ENCODE measurements at places on chromosomes 11 and 22.

GRCh38 chr22:26894766-26895485 is 237.5 kb downstream of the MIAT start:
- DNase-seq: no peak

- no peak for DNase-seq
Measured at GRCh38 chr22:39721206-39722031, 150.9 kb downstream of the CACNA1I start.

DNA sequence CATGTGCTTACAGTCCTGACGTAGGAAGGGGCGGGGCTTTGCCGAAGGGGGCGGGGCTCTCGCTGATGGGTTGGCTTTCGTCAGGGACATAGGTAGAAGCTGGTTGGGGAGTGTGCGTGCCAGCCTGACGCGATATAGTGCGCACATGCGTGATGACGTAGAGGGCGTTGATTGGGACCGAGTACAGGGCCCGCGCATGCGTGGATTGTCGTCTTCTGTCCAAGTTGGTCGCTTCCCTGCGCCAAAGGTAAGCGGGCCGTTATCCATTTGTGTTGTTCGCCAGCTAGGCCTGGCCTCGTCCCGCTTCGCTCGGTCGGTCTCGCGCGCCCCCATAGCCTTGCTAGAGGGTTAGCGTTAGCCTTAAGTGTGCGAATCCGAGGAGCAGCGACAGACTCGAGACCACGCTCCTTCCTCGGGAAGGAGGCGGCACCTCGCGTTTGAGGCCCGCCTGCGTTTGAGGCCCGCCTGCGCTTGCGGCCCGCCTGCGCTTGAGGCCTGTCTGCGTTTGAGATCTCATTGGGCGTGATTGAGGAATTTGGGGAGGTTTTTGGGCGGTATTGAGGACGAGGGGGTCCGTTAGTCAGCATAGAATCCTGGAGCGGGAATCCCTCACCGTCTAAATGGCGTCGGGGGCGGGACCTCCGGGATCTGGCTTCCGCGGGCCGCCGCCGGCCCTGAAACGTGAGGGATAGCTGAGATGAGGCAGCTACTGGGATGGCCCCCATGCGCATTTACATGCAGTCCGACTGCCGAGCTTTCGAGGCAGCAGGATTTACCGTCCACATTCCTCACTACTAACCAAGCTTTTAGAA is at the start of gene XRCC6:
TSS of gene XRCC6 (plus strand) at position 197 of the 812 bp plus-strand sequence. CDS start 710 bp downstream, outside the sequence.
- DNase-seq: peak; percentile 100

GRCh38 chr11:107676336-107677057 is 35.4 kb downstream of the SLN start:
- no peak for DNase-seq

DNA sequence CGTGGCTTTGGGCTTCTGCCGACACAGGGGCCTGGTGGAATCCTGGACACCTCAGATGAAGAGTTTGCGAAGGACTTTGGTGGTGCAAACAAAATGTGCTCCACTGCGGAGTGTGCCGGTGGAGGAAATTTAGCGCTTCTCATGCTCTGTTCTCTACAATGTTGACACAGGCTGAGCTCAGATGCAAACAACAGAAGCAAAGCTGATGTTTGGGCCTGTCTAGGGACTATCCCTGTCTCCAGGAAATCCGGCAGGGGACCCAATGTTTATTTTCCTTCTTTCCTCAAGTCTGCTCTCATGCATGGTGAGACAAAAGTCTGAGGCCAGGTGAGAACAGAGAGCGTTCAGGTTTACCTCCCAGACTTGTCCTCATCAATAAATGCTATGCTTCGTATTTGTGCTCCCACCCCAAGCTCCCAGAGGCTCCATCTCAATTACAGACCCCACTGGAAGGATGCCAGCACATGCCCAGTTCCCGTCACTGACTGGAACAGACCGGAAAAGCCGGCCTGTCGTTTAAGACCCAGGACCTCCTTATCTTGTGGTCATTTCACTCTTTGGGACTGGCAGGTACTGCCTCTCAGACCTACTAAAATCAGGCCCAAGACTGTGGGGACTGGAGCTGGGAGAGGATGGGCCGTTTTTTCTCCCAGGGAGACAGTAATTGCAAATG is 105.7 kb upstream of the B3GAT1 start:
- DNase-seq: no peak

DNA sequence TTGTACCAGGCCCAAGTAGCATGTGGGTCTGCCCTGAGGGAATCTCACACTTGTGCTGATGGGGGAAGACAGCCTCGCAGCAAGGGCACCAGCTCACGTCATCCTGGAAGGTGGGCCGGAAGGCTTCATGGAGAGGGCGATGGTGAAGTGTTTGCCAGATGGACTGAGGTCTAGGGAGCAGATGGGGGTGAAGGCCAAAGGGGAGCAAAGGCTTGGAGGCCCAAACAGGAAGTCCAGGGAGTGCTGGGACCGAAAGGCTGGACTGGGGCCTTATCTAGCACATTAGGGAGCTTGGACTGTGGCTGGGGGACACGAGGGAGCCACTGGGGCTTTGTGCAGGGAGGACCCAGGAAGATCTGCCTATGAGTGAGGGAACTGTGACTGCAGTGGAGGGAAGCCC is 1.2 kb upstream of the TNFRSF13C start:
- peak; percentile 2 for DNase-seq

- peak; percentile 66 for DNase-seq
Measured at GRCh38 chr22:32801537-32802236, at the start of gene TIMP3. TIMP3 (plus strand) TSS chr22:32801705; CDS start chr22:32802002, 297 bp downstream.

DNA sequence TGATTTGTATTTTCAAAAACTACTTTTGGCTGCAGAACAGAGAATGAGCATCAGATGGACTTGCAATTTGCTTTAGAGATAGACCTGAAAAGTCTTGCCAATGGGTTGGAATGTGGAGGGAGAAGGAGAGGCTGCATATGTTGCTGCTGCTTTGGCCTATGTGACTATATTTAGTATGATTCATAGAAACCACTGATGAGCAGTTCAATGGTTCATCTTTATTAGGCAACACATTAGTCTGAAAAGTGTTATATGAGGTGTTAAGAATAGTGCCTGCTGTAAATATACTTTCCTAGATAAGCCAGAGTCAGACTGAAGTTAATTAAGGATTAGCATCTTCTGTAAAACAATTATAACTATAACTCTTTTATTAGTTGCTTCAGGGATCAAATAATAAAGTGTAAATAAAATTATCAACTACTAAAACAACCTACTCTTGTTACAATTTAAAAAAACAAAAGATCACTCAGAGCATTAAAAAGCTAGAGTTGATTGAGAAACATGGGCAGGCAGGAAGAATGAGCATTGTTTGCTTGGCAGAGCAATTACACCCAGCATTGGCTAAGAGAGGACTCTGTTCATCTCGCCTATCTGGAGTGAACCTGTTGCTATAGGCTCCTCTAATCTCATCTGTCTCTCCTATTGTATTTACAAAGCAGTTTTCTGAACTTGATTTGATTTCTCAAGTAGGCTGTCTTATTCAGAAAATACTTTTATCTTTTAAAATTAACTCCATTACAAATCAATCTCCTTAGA is 36.3 kb downstream of the HORMAD2 start:
- DNase-seq: no peak
